Activated CD4-positive, alpha-beta T cell treated with anti-CD3 and anti-CD28 coated beads, Interleukin-2, amount 50 U/mL, for 48 hours (primary cell): ENCODE measurements at places on chromosomes 13 and 19.

- no peak for DNase-seq
These were observed 165.6 kb downstream of the USP12 start for GRCh38 chr13:27005976-27006518.

- DNase-seq = no peak
These were observed 26.6 kb downstream of the CBY2 start for GRCh38 chr13:45728759-45729158.

DNA sequence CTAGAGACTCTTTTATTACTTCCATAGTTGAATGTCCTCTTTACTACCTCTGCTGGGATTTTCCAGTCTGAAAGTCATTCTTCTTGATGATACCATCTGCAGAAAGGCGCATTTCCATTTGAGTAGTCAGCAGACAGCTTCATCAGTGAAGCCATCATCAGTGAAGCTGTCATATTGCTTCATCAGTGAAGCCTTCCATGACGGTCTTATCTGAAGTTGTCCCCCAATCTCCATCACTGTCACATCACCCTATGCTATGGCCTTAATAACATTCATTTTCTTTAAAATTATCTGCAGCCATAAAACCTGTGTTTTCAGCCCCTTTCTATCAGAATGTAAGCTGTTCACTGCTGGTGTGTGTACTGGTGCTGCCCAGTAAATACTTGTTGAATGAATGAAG lies 151.6 kb downstream of the B3GLCT start:
- no peak for DNase-seq

DNA sequence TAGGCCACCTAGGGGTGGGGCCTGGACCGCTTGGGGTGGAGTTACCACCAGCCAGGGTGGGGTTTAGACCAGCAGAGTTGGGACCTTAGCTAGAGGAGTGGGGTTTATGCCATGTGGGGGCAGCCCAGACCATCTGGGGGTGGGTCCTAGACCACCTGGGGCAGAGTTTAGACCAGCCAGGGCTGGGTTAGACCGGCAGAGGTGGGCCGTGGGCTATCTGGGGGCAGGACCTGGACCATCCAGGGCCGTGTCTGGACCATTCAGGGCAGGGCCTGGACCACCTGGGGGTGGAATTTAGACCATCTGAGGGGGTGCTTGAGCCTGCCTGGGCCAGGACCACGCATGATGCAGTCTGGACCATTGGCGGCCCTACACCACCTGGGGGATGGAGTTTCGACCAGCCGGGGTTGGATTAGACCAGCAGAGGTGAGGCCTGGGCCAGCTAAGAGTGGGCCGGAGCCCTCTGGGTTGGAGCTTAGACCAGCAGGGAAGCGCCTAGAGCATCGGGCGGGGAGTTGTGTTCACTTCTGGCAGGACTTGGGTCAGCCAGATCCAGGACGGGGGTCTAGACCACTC lies 10.0 kb upstream of the CACNG6 start:
- no peak for DNase-seq

DNA sequence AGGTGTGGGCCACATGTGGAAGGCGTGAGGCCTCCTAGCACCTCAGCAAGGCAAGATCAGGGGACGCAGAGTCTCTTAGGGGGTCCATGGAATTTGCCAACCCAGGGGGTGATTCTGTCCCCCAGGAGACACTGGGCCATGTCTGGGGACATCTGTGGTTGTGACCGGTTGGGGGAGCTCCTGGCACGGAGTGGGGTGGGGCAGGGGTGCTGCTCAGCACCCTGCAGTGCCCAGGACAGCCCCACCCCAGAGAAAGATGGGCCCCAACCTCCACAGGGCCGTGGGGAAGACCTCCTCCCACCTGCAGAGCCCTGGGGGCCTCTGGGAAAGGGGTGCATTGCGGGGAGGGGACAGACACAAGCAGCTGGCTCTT lies 4.0 kb downstream of the MKNK2 start:
- DNase-seq = no peak

GRCh38 chr19:11034449-11035213 lies 54.6 kb upstream of the LDLR start:
- no peak for DNase-seq

- DNase-seq = peak; percentile 22
These were observed 500 bp downstream of the AP3D1 start for GRCh38 chr19:2150794-2151338.
